ENCODE measurements at places on chromosomes 16 and 17.

DNA sequence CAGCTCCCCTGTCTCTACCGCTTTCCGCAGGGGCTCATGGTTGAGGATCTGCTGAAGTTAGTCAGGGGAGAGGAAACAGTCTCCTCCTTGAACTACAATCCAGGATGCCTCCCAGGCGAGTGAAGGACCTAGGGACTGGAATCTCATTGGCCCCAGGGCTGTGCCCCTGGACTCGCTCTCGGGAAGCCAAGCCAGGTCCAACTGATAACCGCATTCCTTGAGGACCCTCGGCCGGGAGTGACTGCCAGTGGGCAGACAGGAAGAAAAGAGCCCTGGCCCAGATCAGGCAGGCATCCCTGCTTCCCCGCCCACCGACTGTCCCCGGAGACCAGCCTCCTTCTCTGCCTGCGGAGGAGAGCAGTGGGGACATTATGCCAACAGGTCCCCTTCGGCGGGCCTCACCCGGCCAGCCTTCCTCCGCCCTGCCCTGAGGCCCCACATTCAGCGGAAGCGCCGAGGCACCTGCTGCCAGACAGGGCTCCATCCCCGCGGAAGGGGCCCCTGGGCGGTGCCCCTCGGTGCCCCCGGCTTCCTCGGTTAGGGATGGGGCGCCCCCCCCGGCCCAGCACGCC lies 776 bp downstream of the LRRC75A start:
- no peak for DNase-seq

DNA sequence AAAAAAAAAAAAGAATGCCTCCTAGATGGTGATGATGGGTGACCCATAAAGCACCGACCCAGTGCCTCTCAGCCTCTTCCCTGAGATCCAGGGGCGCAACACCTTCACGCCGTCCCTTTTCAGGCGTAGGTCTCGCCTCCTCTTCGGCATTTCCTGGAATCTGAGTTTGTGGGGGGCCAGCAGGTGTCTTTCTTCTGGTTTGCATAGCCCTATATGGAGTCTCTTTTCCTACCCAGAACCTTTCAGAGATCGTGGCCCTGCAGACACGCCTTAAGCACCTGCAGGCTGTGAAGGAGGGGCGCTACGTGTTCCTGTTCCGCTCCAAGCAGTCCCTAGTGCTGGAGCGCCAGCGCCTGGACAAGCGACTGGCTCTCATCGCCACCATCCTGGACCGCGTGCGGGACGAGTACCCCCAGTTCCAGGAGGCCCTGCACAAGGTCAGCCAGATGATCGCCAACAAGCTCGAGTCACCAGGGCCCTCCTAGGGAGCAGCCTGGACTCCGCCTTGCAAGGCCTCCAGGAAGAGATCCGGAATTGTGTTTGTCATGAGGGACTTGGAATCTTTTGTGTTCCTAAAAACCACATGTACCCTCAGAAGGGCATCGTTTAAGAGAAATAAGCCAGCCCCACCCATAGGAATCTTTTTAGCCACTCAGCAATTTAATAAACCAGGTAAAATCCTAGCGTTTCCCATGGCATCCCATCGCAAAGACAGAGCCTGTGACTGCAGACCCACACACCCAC lies 1.9 kb upstream of the GAA start:
- no peak for DNase-seq

GRCh38 chr16:66418165-66418962 lies 8.7 kb upstream of the BEAN1 start:
- DNase-seq, result no peak

GRCh38 chr16:14392960-14393359 lies 237.1 kb downstream of the PARN start:
- no peak for DNase-seq

DNA sequence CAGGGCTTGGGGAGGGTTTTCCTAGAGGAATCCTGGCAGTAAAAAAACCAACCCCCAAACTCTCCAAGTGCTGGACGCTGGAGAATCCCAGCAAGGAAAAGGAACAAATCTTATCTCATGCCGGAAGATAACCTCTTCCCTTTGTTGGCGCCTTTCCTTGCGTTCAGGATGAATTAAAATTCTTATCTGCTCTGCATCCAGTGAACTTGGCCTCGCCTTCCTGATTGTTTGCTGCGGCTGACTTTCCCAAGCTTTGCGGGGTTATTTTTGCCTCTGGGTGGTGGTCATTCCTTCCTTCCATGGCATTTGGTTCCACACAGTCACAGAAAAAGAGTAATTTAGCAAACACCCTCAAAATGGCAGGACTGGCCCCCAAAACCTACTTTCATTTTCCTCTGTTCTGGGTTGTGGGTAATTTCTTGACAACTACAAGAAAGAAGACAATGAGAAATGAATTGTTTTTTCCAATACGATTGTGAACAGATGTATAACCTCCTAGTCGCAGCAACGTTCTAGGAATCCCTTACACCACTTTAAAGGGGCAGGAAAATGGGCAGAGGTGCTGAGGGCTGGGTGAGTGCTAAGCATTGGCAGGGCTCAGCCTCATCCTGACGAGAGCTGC lies 77.8 kb downstream of the MRC2 start:
- no peak for DNase-seq

GRCh38 chr16:10490141-10490540 lies 90.3 kb downstream of the EMP2 start:
- no peak for DNase-seq

GRCh38 chr17:42087042-42087701 lies 11.1 kb downstream of the ZNF385C start:
- DNase-seq, result peak; percentile 76

- DNase-seq, result no peak
Measured at GRCh38 chr16:78795433-78795832, 696.0 kb downstream of the WWOX start.

GRCh38 chr16:88321635-88322499 lies 60.9 kb upstream of the ZNF469 start:
- DNase-seq, result no peak

- DNase-seq, result no peak
Measured at GRCh38 chr17:47611372-47612350, 38.1 kb upstream of the KPNB1 start.

DNA sequence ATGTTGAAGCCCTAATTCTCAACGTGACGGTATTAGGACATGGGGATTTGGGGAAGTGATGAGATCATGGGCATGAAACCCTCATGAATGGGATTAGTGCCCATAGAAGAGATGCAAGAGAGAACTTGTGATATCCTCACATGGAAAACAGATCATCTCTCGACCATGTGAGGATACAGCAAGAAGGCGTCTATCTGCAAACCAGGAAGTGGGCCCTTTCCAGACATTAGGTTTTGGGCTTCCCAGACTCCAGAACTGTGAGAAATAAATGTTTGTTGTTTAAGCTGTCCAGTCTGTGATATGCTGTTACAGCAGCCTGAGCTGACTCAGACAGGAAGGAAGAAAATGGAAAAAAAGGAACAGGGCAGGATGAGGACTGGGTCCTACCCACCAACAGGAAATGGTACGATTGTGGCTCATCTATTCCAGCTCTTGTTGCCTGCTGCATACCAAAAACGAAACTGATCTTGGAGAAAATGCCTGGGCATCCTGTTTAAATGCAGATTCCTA lies 21.9 kb upstream of the SSTR2 start:
- no peak for DNase-seq
